ENCODE measurements at places on chromosomes 3 and 15. TPM values are rescaled to one million over a fixed set of nuclear protein-coding genes. Genes with fewer than 3 reads are reported as not detected.

Gene OSBPL10
- total RNA-seq = 23.1 TPM

Gene HRH1
- total RNA-seq = 4.3 TPM

Gene TP63
- 111 TPM for total RNA-seq

Gene PBRM1
- 34.0 TPM for total RNA-seq

Gene TM4SF4
- total RNA-seq = not detected

Gene SST
- not detected for total RNA-seq

Gene TRIM42
- total RNA-seq = not detected

Gene PPM1M
- total RNA-seq = 25.6 TPM

GRCh38 chr15:81152799-81153198 lies 18.7 kb downstream of the CFAP161 start:
- DNase-seq = no peak

GRCh38 chr15:88476635-88477060 lies 9.1 kb downstream of the MRPS11 start:
- DNase-seq = no peak

DNA sequence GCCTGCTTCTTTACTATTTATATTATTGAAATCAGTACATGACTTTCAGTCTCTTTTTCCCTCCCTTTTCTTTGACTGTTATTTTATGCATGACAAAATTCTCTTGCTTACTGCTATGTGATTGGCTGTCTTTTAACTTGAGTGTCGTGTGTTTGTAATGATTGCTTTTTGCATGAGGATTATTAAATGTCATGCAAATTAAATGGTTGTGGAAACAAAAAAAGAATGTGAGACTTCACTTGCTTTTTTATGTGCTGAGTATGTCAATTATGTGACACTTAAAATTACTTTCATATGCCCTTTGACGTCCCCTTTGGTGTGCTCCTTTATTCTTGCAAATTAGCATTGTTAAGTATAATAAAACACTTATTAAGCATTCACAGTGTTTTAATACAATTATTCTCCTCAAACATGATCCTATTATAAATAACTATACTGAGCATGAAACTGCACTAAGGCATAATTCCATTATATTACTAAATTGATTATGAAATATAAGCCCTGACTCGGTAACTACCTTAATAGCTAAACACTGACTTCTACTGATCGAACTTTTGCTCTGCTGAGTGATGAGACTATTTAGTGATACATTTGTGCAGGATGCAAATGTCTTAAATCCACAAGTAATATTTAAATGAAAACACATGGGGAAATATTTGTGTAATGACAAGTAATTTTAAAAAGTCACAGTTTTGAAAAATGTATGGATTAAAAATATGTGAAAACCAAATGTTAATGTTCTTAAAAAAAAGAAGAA lies 401.7 kb downstream of the NLGN1 start:
- no peak for DNase-seq

DNA sequence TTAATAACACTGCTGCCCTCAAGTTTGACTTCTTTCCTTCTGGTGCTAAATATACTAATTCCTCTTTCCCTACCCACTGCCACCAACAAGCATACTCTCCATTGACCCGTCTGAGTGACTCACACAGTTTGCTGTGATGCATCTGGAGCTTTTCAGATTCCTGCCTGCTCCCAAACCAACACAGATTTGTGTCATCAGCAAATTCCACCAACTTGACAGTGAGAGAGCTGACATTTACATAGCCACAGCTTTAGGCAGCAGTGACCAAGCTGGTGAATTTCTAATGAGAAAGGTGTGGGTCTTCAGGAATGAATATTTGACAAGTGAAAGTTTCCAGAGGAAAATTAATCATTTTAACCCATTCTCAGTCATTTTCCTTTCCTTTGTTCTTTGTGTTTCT lies 96.5 kb upstream of the PRICKLE2 start:
- no peak for DNase-seq

DNA sequence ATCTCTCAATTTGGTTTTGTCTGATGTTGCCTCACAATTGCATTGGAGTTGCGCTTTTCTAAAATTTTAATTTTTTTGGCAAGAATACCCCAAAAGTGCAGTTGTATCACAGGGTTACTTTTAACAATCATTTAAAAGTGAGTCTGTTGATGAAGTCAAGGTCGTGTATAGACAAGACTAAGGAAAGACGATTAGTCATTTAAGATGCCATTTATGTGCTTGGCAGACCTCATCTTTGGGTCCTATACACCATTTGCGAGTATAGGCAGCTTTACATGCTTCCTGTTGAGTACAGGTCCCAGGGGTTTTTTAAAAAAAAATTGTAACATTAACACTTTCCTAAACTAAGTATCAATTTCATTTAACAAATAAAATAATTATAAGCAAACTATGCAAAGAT lies 12.5 kb downstream of the ARNT2 start:
- no peak for DNase-seq

DNA sequence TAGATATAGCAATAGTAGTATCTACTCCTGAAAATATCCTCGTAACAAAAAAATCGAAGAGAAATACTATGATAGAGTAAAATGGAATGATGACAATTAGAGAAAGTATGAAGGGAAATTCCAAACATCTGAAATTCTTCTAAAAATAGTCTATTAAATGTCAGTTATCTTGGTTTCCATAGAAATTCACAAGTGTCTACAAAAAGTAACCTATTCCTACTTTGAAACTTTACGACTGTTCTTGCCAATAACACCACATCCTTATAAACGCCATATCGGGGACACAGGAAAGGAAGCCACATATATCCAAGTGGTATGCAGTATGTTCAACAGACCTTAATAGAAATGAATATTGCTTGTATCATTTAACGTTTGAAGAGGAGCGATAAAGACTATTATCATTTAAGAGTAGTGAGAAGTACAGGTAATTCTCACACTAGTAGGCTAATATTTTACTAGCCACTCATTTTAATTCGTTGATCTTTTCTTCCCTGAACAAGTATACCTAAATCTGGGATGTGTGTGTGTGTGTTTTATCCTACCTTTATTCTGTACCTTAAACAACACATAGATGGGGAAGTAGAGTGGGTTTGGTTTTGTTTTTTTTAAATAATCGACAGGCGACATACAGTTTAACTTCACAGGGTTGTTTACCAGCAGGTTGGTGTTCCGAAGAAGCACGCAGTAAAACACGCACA lies 1.2 kb downstream of the GPR176 start:
- DNase-seq = no peak

DNA sequence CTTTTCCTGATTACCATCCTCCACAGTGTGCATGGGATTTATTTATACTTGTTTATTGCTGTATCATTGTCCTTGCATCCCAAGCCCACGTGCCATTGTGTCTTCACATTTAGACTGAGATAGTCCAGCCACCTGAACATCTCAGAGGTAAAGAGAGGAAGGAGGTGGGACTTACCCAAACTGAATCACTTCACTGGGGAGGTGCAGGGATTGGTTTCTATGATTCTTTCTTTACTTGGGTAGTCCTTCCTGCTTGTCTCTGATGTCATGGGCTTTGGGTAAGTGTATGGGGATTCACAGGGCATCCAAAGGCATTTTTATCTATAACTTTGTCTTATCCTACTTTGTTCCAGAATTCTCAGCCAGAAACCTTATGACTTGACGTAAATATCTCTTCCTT lies 141.5 kb upstream of the UMPS start:
- no peak for DNase-seq

DNA sequence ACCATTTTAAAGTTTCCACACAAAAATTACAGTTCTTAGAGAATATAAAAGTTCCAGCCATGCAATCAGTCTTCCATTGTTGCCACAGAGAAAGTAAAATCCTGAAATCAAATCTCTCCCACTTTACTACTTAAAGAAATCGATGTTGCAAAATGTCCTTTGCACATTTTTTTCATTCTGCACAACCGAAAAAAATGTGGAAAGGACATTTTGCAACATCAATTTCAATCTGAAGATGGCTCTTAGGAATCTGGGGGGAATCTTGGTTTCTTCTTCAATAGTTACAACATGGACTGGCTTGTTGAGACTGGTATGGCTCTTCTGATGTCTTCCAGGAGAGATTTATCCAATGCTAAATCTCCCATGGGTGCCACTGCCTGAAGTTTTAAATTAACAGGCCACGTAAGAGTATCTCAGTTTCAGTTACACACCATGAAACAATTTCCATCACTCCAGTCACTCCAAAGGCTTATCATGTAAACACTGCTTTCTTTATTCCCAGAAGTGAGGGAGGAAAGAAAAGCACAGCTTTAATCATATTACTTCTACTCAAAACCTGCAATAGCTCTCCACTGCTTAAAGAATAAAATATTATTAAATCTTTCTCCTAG lies 55.8 kb upstream of the CTNNB1 start:
- DNase-seq = no peak

DNA sequence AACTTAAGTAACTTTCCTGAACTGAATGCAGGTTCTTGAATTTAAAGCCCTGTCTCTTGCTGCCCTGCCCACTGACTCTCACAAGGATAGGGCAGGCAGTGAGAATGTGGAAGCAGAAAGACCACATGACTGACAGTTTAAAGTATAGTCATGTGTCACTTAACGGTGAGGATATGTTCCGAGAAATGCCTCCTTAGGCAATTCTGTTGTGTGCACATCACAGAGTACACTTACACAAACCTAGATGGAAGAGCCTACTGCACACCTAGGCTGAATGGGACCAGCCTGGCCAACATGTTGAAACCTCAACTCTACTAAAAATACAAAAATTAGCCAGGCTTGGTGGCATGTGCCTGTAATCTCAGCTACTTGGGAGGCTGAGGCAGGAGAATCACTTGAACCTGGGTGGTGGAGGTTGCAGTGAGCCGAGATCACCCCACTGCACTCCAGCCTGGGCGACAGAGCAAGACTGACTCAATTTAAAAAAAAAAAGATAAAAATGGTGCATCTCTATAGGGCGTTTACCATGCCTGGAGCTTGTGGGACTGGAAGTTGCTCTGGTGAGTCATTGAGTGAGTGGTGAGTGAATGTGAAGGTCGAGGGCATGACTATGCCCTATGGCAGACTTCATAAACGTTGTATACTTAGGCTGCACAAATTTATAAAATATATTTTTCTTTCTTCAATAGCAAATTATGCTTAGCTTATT lies 18.9 kb upstream of the COPG1 start:
- DNase-seq = no peak

GRCh38 chr3:112555535-112556170 lies 6.1 kb downstream of the ATG3 start:
- DNase-seq = no peak

- no peak for DNase-seq
Observed at GRCh38 chr3:25854635-25855034, 64.7 kb downstream of the OXSM start.

DNA sequence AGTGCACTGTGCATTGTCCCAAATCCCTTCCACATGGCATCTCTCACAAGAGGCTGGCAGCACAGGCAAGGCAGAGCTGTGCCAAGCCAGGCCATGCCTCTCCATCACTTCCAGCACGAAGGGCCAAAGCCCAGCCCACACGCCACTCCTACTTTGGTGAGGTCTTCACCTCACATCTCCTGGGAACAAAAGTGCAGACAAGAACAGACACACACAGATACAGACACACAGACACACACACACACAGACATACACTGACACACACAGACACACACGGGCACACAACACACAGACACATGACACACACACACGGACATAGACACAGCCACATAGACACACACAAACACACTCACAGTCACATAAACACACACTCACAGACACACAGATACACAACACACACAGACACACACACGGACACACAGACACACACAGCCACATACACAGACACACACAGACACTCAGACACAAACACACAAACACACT lies 233.3 kb downstream of the UACA start:
- no peak for DNase-seq

DNA sequence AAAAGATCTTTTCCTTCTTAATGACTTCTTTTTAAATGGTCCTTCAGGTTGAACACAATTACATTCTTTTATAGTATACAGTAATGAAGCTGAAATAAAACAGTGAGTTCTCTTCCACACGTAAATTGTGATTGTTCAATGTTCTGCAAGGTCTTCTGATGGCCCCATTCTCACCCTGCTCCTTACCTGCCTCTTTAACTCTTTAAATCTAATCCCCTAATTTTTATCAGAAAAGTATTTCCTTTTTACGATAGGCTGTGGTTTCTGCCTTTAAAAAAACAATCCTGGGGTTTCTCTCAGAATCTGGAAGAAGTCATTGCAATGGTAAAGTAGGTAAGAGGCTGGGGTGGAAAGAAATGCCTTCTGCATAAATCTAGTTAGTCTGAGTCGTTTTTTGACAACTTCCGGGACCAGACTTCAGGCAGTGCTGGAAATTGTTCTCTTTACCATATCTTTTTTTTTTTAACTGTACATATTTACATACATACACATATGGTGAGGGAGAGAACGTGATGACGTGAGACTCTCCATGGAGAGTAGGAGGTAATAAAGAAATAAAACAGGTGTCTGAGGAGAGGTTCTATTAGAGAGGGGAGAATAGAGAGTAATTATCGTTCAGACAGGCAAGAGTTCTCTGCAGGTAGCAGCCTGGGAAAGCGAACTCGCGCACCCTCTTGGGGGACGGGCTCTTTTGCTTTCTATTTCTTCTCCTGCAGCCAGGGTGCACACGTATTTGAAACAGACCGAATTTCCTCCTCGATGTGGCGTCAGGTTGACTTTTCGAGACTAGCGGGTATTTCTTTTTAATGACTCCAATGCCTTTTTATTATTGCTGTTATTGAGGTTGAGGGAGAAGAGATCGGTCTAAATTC lies at the start of gene SIDT1:
Gene SIDT1 (plus strand): TSS at position 730 of the 872 bp plus-strand sequence. CDS start 467 bp downstream, outside the sequence.
- no peak for DNase-seq

GRCh38 chr3:50183755-50184154 lies 7.7 kb upstream of the GNAT1 start:
- DNase-seq = no peak

GRCh38 chr3:137071104-137071503 lies 113.3 kb downstream of the IL20RB start:
- no peak for DNase-seq

GRCh38 chr15:39682366-39682765 lies 100.3 kb downstream of the FSIP1 start:
- no peak for DNase-seq

DNA sequence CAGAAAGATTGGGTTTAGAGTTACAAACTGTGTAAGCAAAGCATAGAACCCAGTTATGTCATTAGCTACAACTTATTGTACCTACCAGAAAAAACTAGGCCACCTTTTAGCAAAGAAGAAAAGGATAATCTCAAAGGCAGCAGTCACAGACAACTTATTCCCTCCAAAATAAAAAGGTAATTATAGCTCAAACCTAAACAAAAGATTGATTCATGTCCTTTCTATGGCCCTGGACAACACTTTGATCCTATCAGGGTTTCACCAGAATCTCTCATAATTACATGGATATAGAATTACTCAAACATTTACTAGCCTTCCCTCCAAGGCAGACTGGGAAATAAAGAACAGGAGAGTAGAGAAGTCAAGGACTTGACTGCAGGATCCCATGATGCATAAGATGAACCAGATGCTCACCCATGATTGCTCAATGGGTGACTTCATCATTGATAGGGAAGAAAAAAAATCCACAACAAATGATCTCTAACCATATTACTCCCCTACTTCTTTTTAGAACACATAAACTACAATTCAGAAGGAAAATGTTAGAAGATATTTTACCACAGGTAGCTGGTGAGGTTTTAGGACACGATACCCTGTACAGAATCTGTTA lies 17.4 kb downstream of the DET1 start:
- DNase-seq = no peak
